ENCODE measurements at places on chromosomes 3 and 15. TPM values are rescaled to one million over a fixed set of nuclear protein-coding genes. Genes with fewer than 3 reads are reported as not detected.

The MORC1 gene
- total RNA-seq: not detected

The ATP8B4 gene
- total RNA-seq: 2.0 TPM

The AADACL2 gene
- not detected for total RNA-seq

The CCR2 gene
- total RNA-seq: not detected

The CHRNA7 gene
- total RNA-seq: 0.38 TPM

The PCOLCE2 gene
- total RNA-seq: 0.13 TPM

The CELF6 gene
- total RNA-seq: not detected

The MRPL47 gene
- 22.3 TPM for total RNA-seq

The PRKCI gene
- 22.9 TPM for total RNA-seq

The CLRN1 gene
- not detected for total RNA-seq

The ARL14 gene
- total RNA-seq: not detected

The HACD2 gene
- 21.3 TPM for total RNA-seq

The IRAK2 gene
- 60.3 TPM for total RNA-seq

The XYLB gene
- 1.4 TPM for total RNA-seq

The AMOTL2 gene
- total RNA-seq: 41.6 TPM

The NANOGP8 gene
- not detected for total RNA-seq

The DAZL gene
- total RNA-seq: not detected

The TEX55 gene
- not detected for total RNA-seq

The RAB6B gene
- total RNA-seq: 0.39 TPM

The MELTF gene
- 1.9 TPM for total RNA-seq

The ZNF80 gene
- total RNA-seq: not detected

The ACKR2 gene
- total RNA-seq: 3.5 TPM

The RTP4 gene
- total RNA-seq: 5.2 TPM

The BUB1B gene
- total RNA-seq: 20.2 TPM

The TGM4 gene
- 0.13 TPM for total RNA-seq

The PLA2G4E gene
- total RNA-seq: not detected

The FAM81A gene
- total RNA-seq: under 0.01 TPM

The LSMEM2 gene
- not detected for total RNA-seq
